B cell (primary cell): ENCODE measurements at places on chromosomes 3 and 15. TPM values are rescaled to one million over a fixed set of nuclear protein-coding genes. Genes with fewer than 3 reads are reported as not detected.
A peak's percentile ranks its signal among the peaks of the same experiment; 100 is the strongest.

GRCh38 chr3:59374091-59374817, 324.4 kb upstream of the CFAP20DC start:
- no peak for DNase-seq
- no peaks in the 10 kb centered on the region for H3K36me3 ChIP-seq
- H3K27me3 ChIP-seq: no peaks in the 10 kb centered on the region
- H3K27ac ChIP-seq: no peak overlapping the region
- peaks cover 9% of the 10 kb centered on the region for H3K4me1 ChIP-seq

DNA sequence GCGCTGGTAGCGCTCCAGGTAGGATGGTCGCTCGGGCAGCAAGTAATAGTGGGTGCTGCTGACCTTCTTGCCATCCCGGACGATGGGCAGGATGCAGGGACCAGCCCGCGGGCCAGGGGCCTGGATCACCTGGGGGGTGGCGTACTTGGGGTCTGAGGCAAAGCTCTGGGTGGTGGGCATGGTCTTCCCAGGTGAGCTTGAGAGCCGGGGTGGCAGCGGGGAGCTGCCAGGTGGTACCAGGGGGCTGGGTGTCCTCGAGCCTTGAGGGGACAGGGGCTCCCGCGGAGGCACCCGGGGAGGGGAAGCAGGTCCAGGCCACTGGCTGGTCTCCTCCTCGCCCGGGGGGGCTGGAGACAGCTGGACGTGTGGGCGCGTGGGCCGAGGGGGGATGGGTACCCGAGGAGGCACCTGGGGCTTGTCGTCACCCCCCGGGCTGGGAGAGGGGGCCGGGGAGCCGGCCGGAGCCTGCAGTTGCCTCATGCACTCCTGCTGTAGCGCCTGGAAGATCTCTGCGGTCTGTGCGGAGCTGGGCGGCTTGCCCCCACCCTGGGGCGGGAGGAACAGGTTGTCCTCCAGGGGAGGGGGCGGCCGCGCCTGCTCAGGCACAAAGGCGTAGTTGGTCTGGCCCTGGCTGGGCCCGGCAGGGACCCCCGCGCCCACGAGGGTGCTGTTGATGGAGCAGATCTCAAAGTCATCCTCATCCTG, 40.6 kb downstream of the TNK2 start:
- no peaks in the 10 kb centered on the region for H3K36me3 ChIP-seq
- H3K4me3 ChIP-seq: no peak overlapping the region
- DNase-seq: no peak

GRCh38 chr3:172107403-172107802, 68.0 kb downstream of the FNDC3B start:
- H3K36me3 ChIP-seq: no peaks in the 10 kb centered on the region
- no peak overlapping the region for H3K27ac ChIP-seq
- peaks cover 51% of the 10 kb centered on the region for H3K27me3 ChIP-seq
- peaks cover 23% of the 10 kb centered on the region for H3K4me1 ChIP-seq
- DNase-seq: peak; percentile 64
- H3K4me3 ChIP-seq: no peak overlapping the region

The FAM227B gene
- 8.9 and 9.2 TPM in 2 replicates for total RNA-seq

The TRIM42 gene
- not detected in 2 replicates for total RNA-seq

- DNase-seq: no peak
- H3K36me3 ChIP-seq: peaks cover 4% of the 10 kb centered on the region
- peaks cover 33% of the 10 kb centered on the region for H3K4me1 ChIP-seq
- H3K27ac ChIP-seq: peak overlapping the region; percentile 93
- no peaks in the 10 kb centered on the region for H3K27me3 ChIP-seq
Measured at GRCh38 chr15:52567871-52568600, 794 bp downstream of the ARPP19 start.

DNA sequence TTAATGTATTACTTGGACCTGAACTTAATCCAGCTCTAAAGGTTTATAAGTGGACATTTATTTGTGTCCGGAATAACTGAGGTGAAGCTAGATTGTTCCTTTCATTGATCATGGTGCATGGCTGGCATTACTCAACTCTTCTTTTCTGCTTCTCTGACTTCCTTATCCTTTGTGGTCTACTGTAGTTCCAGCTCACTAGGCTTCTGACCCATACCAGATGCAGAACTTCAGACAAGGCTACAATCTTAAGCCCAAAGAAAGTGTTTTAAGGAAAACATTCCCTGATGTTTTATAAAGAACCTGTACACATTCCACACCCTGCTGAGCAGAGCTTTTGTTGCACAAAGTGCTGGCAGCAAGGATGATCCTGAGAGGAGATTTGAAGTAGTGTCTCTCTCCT, 250.8 kb upstream of the TGFBR2 start:
- no peaks in the 10 kb centered on the region for H3K36me3 ChIP-seq
- H3K27ac ChIP-seq: no peak overlapping the region
- H3K4me3 ChIP-seq: no peak overlapping the region
- H3K27me3 ChIP-seq: peaks cover 29% of the 10 kb centered on the region
- DNase-seq: peak; percentile 54
- peaks cover 31% of the 10 kb centered on the region for H3K4me1 ChIP-seq

The HHATL gene
- not detected in 2 replicates for total RNA-seq

DNA sequence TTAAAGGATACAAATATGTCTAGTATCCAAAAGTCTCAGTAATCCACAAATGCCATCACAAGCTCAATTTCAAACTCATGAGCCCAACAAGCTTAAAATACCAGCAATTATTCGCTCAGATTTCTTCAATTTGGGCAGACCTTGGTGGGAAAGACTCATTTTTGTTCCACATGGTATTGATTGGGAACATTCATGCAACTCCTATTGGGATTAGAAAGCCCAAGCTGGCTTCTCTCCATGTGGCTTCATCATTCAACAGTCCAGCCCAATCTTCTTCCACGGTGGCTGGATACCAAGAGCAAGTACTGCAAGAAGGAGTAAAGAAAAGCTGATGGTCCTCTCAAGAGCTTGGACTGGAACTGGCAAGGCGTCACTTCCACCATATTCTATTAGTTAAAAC, 66.3 kb downstream of the STRIT1 start:
- no peaks in the 10 kb centered on the region for H3K36me3 ChIP-seq
- no peak overlapping the region for H3K4me3 ChIP-seq
- no peaks in the 10 kb centered on the region for H3K4me1 ChIP-seq
- no peak overlapping the region for H3K27ac ChIP-seq
- DNase-seq: no peak
- H3K27me3 ChIP-seq: no peaks in the 10 kb centered on the region

- H3K27me3 ChIP-seq: no peaks in the 10 kb centered on the region
- peaks cover 8% of the 10 kb centered on the region for H3K4me1 ChIP-seq
- no peak overlapping the region for H3K27ac ChIP-seq
- no peak for DNase-seq
Measured at GRCh38 chr3:108673988-108674661, 83.1 kb downstream of the RETNLB start.

- H3K4me3 ChIP-seq: no peak overlapping the region
- no peaks in the 10 kb centered on the region for H3K36me3 ChIP-seq
- H3K4me1 ChIP-seq: peaks cover 13% of the 10 kb centered on the region
Measured at GRCh38 chr15:40379853-40380252, 2.7 kb upstream of the KNSTRN start.

The GPD1L gene
- total RNA-seq: 9.3 TPM in 2 replicates

DNA sequence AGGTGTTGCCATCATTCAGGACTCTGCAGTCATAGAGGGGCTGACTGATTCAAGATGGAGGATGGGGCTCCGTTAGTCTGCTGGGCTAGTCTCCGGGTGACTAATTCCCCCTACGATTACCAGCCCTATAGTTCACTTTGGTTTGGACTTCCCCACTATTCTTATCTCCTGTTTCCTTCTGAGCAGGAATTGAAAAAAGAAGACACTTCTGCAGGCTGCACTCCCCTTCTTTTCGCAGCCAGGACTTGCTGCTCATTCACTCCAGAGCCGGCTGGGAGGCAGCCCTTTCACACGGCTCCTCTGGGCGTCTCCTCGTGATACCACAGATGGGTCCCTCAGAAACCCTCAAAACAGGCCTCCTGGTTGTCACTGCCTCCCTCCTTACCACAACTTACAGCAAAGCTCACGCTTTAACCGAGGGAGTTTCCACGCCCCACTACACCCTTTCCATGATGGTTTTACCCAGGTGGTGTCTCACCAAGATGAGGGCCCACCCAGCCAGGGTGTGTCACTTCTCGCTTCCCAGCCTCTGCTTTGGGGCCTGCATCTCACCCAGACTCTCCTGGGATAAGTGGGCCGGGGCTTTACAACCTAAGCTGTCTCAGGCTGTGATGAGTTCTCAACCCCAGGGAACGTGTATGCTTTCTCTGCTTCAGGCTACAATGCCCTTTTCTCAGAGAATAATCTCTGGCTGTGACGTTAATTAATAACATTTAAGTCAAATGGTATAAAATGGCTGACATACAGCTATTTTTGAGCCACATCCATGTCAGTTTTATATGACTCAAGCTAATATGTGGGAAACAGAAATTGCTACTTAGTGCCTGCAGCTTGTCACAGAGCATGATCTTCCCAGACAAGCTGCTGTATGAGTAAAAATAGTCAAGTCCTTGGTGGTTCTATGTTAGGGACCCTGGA, 11.9 kb downstream of the CX3CR1 start:
- no peak overlapping the region for H3K27ac ChIP-seq
- H3K4me1 ChIP-seq: peaks cover 28% of the 10 kb centered on the region
- no peak overlapping the region for H3K4me3 ChIP-seq
- H3K36me3 ChIP-seq: no peaks in the 10 kb centered on the region

The LRRIQ4 gene
- 0.53 and 0.71 TPM in 2 replicates for total RNA-seq

The SI gene
- total RNA-seq: not detected in 2 replicates

The PYGO1 gene
- total RNA-seq: 0.02 TPM in 1 of 2 replicates, not detected in the other

DNA sequence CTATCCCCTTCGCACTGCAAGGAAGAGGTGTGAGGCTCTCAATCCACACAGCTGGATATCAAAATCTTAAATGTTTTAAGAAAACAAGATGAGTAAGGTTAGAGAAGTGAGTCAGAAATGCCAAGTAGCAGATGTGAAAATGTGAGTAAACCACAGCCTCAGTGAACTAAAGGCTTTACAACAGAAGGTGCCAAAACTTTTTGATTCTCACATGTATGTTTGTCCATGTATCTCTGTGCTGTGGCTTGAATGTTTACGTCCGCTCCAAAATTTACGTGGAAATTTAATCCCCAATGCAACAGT, 126.8 kb upstream of the PFN2 start:
- H3K4me3 ChIP-seq: no peak overlapping the region
- no peak overlapping the region for H3K27ac ChIP-seq
- H3K36me3 ChIP-seq: no peaks in the 10 kb centered on the region
- no peaks in the 10 kb centered on the region for H3K27me3 ChIP-seq

- no peak overlapping the region for H3K4me3 ChIP-seq
- H3K27ac ChIP-seq: no peak overlapping the region
- no peak for DNase-seq
- no peaks in the 10 kb centered on the region for H3K27me3 ChIP-seq
- H3K4me1 ChIP-seq: no peaks in the 10 kb centered on the region
Measured at GRCh38 chr3:47566667-47567066, 12.0 kb downstream of the CSPG5 start.

The IL5RA gene
- 0.75 and 1.0 TPM in 2 replicates for total RNA-seq

GRCh38 chr3:179421500-179421899, 29.8 kb downstream of the GNB4 start:
- no peaks in the 10 kb centered on the region for H3K27me3 ChIP-seq
- no peak overlapping the region for H3K4me3 ChIP-seq
- no peak overlapping the region for H3K27ac ChIP-seq
- peak; percentile 50 for DNase-seq
- peaks cover 15% of the 10 kb centered on the region for H3K36me3 ChIP-seq

- H3K4me1 ChIP-seq: no peaks in the 10 kb centered on the region
- H3K36me3 ChIP-seq: no peaks in the 10 kb centered on the region
- H3K4me3 ChIP-seq: no peak overlapping the region
Measured at GRCh38 chr3:78917536-78917935, 850.3 kb downstream of the ROBO1 start.

The RASL12 gene
- not detected in 2 replicates for total RNA-seq

The TGM4 gene
- not detected in 2 replicates for total RNA-seq

DNA sequence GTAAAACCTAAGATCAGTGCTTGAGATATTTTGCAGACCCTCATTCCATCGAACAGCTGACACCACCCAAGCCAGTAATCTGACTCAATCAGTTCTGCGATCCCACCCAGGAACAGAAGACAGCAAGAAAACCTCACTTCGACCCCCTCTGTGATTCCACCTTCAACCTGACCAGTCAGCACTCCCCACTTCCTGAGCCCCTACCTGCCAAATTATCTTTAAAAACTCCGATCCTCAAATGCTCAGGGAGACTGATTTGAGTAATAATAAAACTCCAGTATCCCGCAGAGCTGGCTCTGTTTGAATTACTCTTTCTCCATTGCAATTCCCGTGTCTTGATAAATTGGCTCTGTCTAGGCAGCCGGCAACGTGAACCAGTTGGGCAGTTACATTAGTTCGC, 25.7 kb upstream of the CLDN16 start:
- H3K36me3 ChIP-seq: no peaks in the 10 kb centered on the region
- no peak for DNase-seq
- no peak overlapping the region for H3K4me3 ChIP-seq
- H3K27me3 ChIP-seq: no peaks in the 10 kb centered on the region

GRCh38 chr3:141878326-141878725, 1.9 kb downstream of the ATP1B3 start:
- no peak overlapping the region for H3K4me3 ChIP-seq
- H3K27ac ChIP-seq: no peak overlapping the region
- H3K27me3 ChIP-seq: no peaks in the 10 kb centered on the region
- DNase-seq: no peak

GRCh38 chr15:100520132-100520921, 8.4 kb downstream of the CERS3 start:
- peak; percentile 6 for DNase-seq
- no peaks in the 10 kb centered on the region for H3K27me3 ChIP-seq
- no peaks in the 10 kb centered on the region for H3K36me3 ChIP-seq
- H3K4me3 ChIP-seq: no peak overlapping the region

- no peaks in the 10 kb centered on the region for H3K4me1 ChIP-seq
- no peak overlapping the region for H3K27ac ChIP-seq
- DNase-seq: no peak
- peaks cover 23% of the 10 kb centered on the region for H3K36me3 ChIP-seq
Measured at GRCh38 chr3:182910936-182911781, 69.2 kb downstream of the DCUN1D1 start.
